ENCODE measurements at places on chromosomes 1 and 21. TPM values are rescaled to one million over a fixed set of nuclear protein-coding genes. Genes with fewer than 3 reads are reported as not detected.

APOBEC4 gene
- not detected for total RNA-seq

- no peak for DNase-seq
Measured at GRCh38 chr1:26701995-26702679, 6.3 kb downstream of the ARID1A start.

- DNase-seq = peak; percentile 76
Measured at GRCh38 chr1:19563324-19564097, 78.2 kb upstream of the CAPZB start.

DNA sequence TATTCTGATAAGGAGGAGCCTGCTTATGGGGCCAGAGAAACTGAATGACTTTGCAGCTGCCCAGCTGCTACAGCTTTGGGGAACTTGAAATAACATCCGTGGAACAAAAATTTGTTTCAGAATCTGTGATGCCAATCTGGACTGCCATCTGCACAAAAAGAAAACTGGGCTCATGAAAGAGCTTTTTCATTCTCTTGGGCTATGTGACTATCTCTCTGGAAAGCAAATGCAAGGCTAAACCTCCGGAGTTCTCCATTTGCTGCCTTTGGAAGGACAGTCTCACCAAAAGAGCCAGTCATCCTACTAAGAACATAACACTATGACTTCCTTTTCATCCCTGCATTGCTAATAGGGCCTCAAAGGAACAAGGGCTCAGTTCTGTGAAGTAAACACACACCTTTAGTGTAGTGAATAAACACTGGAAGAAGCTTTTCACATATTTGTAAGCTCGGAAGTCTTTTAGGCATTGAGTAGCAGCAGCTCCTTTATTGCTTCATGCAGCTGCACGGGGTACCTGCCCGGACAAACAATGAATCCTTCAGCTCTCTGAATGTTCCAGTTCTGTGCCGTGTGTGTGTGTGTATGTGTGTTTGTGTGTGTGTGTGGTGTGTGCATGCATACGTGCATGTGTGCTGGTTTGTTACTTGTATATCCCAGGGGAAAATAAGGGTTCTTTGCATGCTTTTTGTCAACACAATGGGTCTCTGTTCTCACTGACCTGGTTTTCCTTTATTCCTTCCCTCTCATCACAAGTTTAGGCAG lies 255.5 kb upstream of the SGIP1 start:
- no peak for DNase-seq

- no peak for DNase-seq
Measured at GRCh38 chr1:152458384-152459185, 44.5 kb upstream of the CRNN start.

GRCh38 chr1:6358144-6358624 lies 35.4 kb downstream of the ACOT7 start:
- DNase-seq = no peak

DNA sequence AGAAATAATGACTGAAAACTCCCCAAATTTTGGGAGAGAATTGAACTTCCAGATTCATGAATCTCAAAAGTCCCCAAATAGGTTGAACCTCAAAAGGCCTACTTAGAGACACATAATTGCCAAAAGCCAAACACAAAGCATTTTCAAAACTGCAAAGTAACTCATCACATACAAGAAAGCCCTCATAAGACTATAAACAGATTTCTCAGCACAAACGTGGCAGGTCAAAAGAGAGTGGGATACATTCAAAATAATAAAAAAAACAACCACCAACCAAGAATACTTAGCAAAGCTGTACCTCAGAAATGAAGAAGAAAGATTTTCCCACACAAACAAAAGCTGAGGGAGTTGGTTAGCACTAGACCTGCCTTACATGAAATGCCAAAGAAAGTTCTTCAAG lies 57.9 kb downstream of the CCN1 start:
- no peak for DNase-seq
